ENCODE measurements at places on chromosomes 4 and X. TPM values are rescaled to one million over a fixed set of nuclear protein-coding genes. Genes with fewer than 3 reads are reported as not detected.

- no peak for DNase-seq
These were observed 67.8 kb downstream of the SPCS3 start for GRCh38 chr4:176387571-176387970.

GRCh38 chr4:963276-964225 is 9.8 kb downstream of the DGKQ start:
- DNase-seq, result no peak

The GPR34 gene
- total RNA-seq, result 1.1 TPM

The GPR82 gene
- total RNA-seq, result 0.37 TPM
